Cortex of kidney (tissue), 1 donor: ENCODE measurements at places on chromosomes 7 and 10.

DNA sequence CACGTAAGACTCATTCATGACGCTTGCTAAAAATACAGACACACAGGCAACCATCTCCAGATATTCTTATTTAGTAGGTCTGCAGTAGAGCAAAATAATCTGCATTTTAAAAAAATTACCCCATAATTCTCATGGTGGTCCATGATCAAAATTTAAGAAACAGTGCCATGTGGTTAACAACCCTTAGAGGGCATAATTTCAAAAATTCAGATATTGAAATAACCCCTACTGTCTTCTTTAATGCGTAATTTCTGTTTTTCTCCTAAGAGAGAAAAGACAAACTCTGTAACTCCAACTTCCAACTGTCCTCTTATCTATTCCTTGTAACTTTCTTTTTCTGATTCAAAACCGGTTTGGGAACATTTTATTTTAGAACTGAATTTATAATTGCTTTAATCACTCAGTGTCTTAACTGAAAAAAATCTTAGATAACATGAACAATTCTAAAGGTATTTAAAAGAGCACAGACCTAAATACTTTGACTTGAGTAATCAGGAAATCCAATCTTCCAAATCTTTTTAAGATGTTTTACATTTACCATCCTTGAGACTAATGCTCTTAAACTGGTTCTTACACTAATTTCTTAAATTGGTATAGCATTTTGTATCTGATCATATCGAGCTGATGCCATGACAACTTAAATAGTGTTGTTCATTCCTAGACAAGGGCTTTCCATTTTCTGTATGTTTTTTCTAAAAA lies 148.0 kb downstream of the GALNT11 start:
- DNase-seq: no peak

GRCh38 chr10:133401500-133401899 lies 7.5 kb downstream of the MTG1 start:
- no peak for DNase-seq

- no peak for DNase-seq
Observed at GRCh38 chr10:24242562-24242961, 33.6 kb downstream of the KIAA1217 start.

DNA sequence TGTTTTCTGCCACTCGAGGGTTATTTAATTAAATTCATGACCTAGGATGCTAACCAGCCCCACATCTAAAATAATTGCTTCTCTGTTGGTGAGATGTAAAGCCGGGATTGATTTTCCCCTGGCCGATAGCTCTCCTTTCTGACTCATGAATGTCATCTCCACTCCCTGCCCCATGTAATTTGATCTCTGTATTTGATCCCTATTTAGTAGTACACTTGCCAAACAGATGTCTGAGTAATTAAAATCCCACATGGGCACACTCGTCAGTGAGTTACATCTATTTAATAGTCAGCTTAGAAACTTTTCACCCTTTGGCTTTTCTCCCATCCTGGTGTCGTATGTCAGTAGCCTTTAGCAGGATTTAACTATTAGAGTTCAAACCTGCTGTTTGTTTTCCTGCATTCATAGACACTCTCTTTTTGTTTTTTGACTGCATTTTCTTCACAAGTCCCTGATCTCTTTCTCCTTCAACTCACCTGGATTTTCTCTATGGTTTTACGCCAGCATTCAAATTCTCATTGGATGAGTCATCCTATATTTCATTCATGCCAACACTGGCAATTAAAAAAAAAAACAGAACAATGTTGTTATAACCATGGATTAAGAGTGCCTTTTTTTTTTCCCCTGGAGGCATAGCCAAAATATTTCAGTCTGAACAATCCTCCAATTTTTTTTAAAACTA lies 82.7 kb downstream of the SPAG6 start:
- DNase-seq: no peak
